ENCODE measurements at places on chromosomes 1 and 21. TPM values are rescaled to one million over a fixed set of nuclear protein-coding genes. Genes with fewer than 3 reads are reported as not detected.
A peak's percentile ranks its signal among the peaks of the same experiment; 100 is the strongest.

DNA sequence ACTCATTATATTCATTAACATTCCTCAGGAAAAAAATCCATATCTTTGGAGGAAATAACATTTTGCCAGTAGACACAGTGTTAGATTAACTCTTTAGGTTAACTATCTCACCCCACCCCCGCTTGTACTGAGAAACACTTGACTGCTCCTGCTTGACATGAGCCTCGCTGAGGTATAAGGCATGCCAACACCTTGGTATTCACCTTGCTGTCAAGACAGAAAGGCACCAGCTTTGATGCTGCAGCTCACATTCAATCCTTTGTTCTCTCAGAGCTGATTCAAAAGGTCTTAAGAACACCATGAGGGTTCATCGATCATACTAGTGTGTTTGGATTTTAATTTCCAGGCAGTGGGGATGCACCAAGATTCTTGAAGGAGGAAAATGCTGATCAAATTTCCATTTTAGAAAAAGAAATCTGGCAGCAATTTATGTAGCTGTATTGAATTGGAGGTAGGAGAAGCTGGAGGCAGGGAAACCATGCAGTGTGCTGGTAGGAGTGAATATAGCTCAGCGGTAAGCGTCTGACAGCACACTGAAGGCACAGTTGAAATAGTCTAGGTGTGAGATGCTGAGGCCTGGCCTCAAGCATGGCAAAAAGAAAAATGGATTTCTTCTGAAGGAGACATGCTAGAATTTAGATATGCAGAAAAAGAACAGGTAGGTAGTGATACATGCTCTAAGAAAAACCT lies 108.0 kb upstream of the ST6GALNAC5 start:
- DNase-seq: no peak
- H3K4me1 ChIP-seq: no peaks in the 10 kb centered on the region
- H3K36me3 ChIP-seq: no peaks in the 10 kb centered on the region
- H3K4me3 ChIP-seq: no peak overlapping the region
- no peaks in the 10 kb centered on the region for H3K27me3 ChIP-seq
- H3K27ac ChIP-seq: no peak overlapping the region

- H3K27me3 ChIP-seq: peaks cover 65% of the 10 kb centered on the region
- no peak overlapping the region for H3K27ac ChIP-seq
- H3K4me3 ChIP-seq: no peak overlapping the region
These were observed 96.6 kb downstream of the ZFYVE9 start for GRCh38 chr1:52238474-52238873.

- no peak for DNase-seq
- peaks cover 37% of the 10 kb centered on the region for H3K4me1 ChIP-seq
- H3K27me3 ChIP-seq: no peaks in the 10 kb centered on the region
These were observed 215.2 kb downstream of the DISC1 start for GRCh38 chr1:231841616-231842344.

GRCh38 chr1:155181371-155182051 lies 7.9 kb downstream of the TRIM46 start:
- H3K4me3 ChIP-seq: no peak overlapping the region
- DNase-seq: no peak
- no peaks in the 10 kb centered on the region for H3K27me3 ChIP-seq
- no peak overlapping the region for H3K27ac ChIP-seq
- H3K36me3 ChIP-seq: no peaks in the 10 kb centered on the region

- H3K36me3 ChIP-seq: no peaks in the 10 kb centered on the region
- H3K27me3 ChIP-seq: no peaks in the 10 kb centered on the region
- peak within 1 kb of the TSS; percentile 71 for H3K4me3 ChIP-seq
- peak within 1 kb of the TSS; percentile 13 for H3K27ac ChIP-seq
These were observed at the start of gene CHAF1B for GRCh38 chr21:36385233-36386030. Gene CHAF1B, plus strand, starts transcription at chr21:36385392. Its CDS starts 745 bp downstream, at chr21:36386137.

DNA sequence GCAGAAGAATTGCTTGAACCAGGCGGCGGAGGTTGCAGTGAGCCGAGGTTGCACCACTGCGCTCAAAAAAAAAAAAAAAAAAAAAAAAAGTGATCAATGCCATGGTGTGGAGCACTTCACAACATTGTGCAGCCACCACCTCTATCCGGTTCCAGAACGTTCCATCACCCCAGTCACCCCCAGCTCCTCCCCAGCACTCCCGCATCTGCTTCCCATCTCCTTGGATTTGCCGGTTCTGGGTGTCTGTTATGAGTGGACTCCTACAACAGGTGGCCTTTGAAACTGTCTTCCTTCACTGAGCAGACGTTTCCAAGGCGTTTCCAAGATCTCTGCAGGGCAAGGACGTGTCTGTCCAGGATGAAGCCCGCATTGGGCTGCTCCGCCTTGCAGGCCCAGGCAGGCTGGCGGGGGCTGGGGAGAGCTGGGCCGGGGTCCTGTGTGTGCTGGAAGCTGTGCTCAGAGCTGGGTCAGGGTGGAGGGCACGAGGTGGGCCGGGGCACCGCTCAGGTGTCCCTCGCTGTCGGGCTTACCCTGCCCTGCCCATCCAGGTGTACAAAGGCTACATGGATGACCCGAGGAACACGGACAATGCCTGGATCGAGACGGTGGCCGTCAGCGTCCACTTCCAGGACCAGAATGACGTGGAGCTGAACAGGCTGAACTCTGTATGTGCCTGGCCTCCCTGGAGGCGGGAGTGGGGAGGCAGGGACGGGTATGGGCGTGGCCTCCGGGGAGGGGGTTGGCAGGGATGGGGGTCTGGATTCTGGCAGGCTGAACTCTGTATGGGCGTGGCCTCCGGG lies 14.9 kb upstream of the LRRC3 start:
- DNase-seq: no peak
- no peaks in the 10 kb centered on the region for H3K27me3 ChIP-seq
- no peak overlapping the region for H3K27ac ChIP-seq
- H3K36me3 ChIP-seq: no peaks in the 10 kb centered on the region
- H3K4me3 ChIP-seq: no peak overlapping the region

DNA sequence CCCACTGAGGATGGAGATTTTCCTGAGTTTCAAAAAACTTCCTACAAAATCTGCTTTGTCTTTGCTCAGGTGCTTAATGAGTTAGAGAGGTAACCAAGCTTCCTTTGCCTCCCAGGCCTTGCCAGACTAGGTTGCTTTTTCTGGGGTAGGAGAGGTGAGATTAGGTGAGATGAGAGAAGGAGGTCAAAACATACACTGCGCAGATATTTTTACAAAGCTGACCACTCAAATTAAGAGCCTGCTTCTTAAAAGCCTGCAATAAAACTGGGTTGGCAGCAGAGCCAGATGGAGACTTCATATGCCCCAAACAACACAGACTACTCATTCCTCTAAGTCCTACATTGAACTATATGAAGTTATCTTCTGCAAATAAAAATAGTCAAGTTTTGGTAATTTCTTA lies 352.5 kb downstream of the NUF2 start:
- H3K27me3 ChIP-seq: no peaks in the 10 kb centered on the region
- no peaks in the 10 kb centered on the region for H3K4me1 ChIP-seq
- no peak for DNase-seq
- no peak overlapping the region for H3K27ac ChIP-seq

- peak overlapping the region; percentile 95 for H3K4me3 ChIP-seq
- no peaks in the 10 kb centered on the region for H3K4me1 ChIP-seq
- peak overlapping the region; percentile 96 for H3K27ac ChIP-seq
- no peaks in the 10 kb centered on the region for H3K27me3 ChIP-seq
- DNase-seq: no peak
- peaks cover 8% of the 10 kb centered on the region for H3K36me3 ChIP-seq
These were observed 334 bp upstream of the SARS1 start for GRCh38 chr1:109213345-109213823.

The ZNF496 gene
- total RNA-seq: 13.5 TPM

The ABCA4 gene
- total RNA-seq: 0.25 TPM

The OR2L2 gene
- 0.07 TPM for total RNA-seq

The TCHH gene
- 0.05 TPM for total RNA-seq
